Natural killer cell treated with Interleukin-12 subunit alpha and Interleukin-12 subunit beta and Interleukin-15 and Interleukin-18, amount 100 ng/mL, for 72 hours (primary cell): ENCODE measurements at places on chromosomes 4 and X. TPM values are rescaled to one million over a fixed set of nuclear protein-coding genes. Genes with fewer than 3 reads are reported as not detected.

TNIP3 gene
- 0.45 TPM for total RNA-seq

CCNA2 gene
- 46.3 TPM for total RNA-seq

CENPVL2 gene
- total RNA-seq, result not detected

ARAF gene
- total RNA-seq, result 84.7 TPM

F8 gene
- 2.7 TPM for total RNA-seq

DGAT2L6 gene
- total RNA-seq, result not detected

AREG gene
- 0.95 TPM for total RNA-seq

BMP3 gene
- total RNA-seq, result not detected

UBA1 gene
- 243 TPM for total RNA-seq

HPGD gene
- total RNA-seq, result 8.2 TPM

RAI2 gene
- total RNA-seq, result 1.1 TPM

TBC1D8B gene
- total RNA-seq, result 0.56 TPM

GK gene
- total RNA-seq, result 28.7 TPM

GPRASP2 gene
- not detected for total RNA-seq

LRCH2 gene
- total RNA-seq, result not detected

FRMD7 gene
- not detected for total RNA-seq

SLC7A11 gene
- total RNA-seq, result 7.6 TPM

EPHA5 gene
- total RNA-seq, result not detected

MAGEA12 gene
- total RNA-seq, result not detected

SPATA18 gene
- total RNA-seq, result not detected

NAT8L gene
- total RNA-seq, result 0.08 TPM

DCAF16 gene
- 45.5 TPM for total RNA-seq

AFF2 gene
- total RNA-seq, result 5.1 TPM

TNMD gene
- total RNA-seq, result not detected

CYLC1 gene
- total RNA-seq, result not detected

CSN1S1 gene
- not detected for total RNA-seq

PLP1 gene
- total RNA-seq, result not detected

IL3RA gene
- 13.1 TPM for total RNA-seq

CT45A10 gene
- total RNA-seq, result not detected

SPANXB1 gene
- total RNA-seq, result not detected

TMPRSS11D gene
- not detected for total RNA-seq

PLXNB3 gene
- total RNA-seq, result 2.4 TPM

EDNRA gene
- not detected for total RNA-seq

CDKL5 gene
- total RNA-seq, result 2.2 TPM

SLC6A14 gene
- not detected for total RNA-seq

TIMM17B gene
- 64.6 TPM for total RNA-seq
